Umbilical cord (tissue), 2 donors: ENCODE measurements at places on chromosomes 6 and 20. TPM values are rescaled to one million over a fixed set of nuclear protein-coding genes. Genes with fewer than 3 reads are reported as not detected.

Gene ACTL10
- total RNA-seq = not detected

Gene HIVEP1
- 36.4 TPM for total RNA-seq

GRCh38 chr6:148240861-148241477 lies 101.7 kb upstream of the SASH1 start:
- DNase-seq = no peak

DNA sequence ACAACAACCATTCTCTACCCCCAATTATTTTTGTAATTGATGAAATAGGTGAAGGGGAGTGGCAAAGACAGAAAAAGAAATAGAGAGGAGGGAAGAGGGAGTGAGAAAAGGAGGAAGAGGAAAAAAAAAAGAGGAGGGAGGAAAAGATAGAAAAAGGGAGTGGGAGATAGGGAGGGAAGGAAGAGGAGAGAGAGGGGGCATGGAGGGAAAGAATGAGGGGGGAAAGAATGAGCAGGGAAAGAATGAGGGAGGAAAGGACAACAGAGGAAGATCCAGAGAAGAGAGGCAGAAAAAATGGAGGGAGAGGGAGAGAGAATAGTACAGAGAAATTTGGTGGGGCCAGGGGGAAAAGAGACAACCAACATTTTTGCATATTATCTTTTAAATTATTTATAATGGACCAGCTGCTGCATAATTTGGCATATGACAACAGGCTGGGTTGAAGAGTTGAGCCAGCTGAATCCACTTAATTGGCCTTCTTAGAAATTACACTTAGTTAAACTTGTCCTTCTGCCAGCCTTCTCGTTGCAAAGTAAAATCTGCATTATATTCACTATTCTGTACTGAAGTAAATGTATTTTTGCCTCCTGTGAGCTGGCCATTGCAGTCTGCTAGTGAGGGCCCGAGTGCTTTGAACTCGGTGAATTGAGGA lies 101.0 kb downstream of the ARHGAP18 start:
- DNase-seq = no peak

GRCh38 chr6:97632341-97632740 lies 349.3 kb upstream of the MMS22L start:
- DNase-seq = no peak

DNA sequence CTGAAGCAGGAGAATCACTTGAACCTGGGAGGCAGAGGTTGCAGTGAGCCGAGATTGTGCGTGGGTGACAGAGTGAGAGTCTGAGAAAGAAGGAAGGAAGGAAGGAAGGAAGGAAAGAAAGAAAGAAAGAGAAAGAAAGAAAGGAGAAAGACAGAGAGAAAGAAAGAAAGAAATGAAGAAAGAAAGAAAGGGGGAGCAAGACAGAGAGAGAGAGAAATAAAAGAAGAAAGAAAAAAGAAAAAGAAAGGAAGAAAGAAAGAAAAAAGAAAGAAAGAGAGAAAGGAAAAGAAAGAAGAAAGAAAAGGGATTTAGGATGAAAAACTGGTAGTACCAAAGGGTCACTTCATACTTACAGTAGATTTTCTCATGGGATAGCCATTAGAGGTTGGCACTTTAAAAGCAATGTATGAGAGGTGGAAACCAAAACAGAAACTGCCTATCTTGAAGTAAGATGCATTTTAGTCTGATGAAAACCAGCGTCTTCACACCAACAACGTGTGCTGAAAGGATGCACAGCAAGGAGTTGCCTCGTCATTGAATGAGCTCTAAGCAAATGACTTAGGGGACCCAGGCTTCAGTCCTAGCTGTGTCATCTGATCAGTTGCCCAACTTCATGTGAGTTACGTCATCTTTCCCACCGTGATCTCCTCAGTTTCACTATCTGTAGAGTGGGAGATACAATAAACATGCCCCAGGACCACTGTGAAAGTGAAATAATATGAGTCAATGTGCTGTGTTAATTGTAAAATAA lies 133.9 kb upstream of the NEDD9 start:
- no peak for DNase-seq

DNA sequence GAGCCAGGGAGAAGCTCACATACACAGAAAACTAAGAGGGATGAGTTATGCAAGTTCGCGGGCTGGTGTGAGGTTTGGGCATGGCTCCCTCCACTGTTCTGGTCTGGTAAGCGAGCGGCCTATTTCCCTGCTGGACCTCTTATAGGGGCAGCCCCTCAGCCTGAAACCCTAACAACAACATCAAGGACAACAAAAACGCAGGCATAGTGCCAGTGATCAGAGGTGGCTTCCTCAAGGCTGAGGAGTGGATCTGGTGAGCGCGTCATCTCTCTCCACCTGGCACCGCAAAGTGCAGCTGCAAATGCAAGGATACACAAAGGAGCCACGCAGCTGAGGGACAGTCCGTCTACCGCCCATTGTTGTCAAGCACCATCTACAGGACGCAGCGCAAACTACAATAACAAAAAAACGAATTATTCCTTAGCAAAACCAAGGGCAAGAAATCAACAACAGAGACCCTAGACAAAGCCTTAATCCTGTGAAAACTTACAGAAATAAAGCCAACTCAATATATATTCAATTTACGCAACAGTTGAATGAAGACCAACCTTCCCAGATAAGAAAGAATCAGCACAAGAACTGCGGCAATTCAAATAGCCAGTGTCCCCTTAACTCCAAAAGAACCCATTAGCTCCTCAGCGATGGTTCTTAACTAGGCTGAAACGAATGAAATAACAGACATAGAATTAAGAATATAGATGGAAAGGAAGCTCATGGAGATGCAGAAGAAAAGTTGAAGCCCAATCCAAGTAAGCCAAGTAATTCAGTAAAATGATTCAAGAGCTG lies 9.2 kb upstream of the DEFB110 start:
- no peak for DNase-seq

DNA sequence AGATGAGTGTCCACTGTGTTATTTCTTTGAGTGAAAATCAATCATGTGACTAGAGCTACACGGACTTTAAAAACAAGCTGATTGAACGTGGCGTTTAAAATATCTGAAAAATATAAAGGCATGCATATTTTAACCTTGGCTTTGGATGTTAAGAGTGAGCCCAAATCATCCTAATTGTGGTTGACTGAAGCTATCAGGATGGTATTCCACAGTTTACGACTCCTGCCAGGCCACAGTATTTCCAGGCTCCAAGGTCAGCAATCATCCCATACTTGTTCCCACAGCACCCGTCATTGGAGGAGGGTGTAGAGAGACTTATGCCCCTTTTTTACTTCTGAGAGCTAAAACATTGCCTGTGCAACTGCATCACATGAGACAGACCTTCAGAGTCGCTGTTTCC lies 43.2 kb upstream of the TMX4 start:
- DNase-seq = no peak

DNA sequence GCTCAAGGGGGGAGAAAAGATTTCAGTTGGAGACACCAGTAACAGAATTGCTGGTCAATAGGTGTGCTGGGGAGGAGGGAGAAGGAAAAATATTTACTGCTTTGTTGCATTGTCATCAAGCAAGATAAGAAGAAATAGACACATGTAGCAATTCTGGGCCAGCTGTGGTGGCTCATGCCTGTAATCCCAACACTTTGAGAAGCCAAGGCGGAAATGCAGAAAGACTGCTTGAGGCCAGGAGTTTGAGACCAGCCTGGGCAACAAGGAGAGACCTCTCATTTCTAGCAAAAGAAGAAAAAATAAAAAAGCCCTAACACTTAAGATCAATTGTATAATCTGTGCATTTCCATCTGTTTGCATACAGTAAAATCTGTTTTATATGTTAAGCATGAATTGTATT lies 126.6 kb downstream of the ZFP64 start:
- DNase-seq = no peak

DNA sequence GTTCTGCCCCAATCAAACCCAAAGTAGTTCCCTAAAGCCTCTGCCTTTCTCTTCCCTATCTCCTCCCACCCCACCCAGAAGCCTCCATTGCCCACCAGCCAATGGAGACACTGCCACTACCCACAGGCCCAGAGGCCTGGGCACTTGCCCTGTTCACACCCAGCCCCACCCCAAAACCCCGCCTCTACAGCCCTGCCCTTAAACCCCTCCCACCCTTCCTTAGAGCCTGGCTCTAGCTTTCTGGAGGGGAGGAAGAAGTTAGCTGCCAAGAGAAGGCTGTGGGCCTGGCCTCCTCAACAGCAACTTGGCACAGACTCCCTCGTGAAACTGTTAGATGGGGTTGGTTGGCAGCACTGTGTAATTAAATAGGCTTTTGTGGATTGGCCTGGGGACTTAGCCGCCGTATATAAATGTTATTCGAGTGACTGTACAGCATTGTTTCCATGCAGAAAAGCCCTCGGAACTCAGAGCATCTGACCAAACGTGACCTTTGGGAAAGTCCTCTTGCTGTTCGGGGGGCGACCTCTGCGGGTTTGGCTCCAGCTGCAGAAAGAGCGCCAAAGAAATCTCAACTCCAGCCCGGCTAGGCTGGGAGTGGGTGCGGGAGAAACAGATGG lies 31.4 kb downstream of the COL11A2 start:
- DNase-seq = peak; percentile 76

- DNase-seq = no peak
Observed at GRCh38 chr6:55584654-55585354, 5.8 kb upstream of the HMGCLL1 start.

DNA sequence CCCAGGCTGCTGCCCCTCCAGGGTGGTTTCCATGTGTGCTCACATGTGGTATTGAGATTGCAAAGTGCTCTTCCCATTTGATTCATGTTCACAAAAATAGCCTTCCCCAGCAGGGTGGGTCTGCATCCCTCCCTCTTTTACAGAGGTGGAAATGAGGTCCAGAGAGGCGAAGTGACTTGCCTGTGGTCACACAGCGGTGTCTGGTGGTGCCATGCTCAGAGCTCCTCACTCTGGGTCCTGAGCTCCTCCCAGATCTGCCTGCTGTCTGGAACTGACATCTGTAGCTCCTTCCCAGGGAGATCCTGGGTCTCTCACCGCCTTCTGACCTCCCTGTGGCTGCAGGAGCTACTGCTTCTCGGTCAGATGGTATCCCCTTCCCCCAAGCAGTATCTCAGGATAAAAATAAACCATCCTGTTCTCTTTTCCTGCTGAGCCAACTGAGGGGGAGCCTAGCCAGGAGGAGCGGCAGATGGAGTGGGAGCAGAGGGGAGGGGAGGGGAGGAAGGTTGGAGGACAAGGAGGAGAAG lies 11.9 kb downstream of the CD40 start:
- no peak for DNase-seq

- DNase-seq = no peak
Observed at GRCh38 chr6:88561954-88562315, 395.8 kb upstream of the CNR1 start.

GRCh38 chr20:53390770-53391169 lies 202.9 kb downstream of the ZNF217 start:
- DNase-seq = no peak

DNA sequence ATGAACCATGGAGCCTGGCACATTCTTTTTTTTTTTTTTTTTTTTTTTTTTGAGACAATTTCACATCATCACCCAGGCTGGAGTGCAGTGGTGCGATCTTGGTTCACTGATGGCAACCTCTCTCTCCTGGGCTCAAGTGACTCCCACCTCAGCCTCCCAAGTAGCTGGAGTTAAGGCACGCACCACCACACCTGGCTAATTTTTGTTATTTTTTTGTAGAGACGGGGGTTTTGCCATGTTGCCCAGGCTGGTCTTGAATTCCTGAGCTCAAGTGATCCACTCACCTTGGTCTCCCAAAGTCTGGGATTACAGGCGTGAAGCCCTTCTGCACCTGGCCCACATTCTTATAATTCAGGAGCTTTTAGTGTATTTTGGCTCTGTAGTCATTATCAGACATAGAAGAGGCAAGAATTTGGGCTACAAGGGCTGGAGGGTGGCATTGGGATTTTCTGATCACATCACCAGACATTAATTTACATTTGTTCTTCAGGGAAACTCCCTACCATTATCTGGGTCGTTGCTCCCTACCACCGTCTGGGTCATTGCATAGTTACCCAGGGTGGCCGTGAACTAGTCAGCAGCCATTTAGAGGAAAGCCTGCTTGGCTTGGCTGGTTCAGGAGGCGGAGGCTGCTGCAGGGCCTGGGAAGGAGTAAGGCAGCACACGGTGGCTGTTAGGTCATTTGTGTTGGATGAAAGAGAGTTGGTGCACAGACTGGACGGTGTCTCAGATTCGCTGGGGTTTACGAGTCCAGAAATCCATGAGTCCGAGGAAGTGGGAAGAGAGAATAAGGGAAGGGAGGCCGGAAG lies 17.6 kb downstream of the ARID1B start:
- DNase-seq = no peak

DNA sequence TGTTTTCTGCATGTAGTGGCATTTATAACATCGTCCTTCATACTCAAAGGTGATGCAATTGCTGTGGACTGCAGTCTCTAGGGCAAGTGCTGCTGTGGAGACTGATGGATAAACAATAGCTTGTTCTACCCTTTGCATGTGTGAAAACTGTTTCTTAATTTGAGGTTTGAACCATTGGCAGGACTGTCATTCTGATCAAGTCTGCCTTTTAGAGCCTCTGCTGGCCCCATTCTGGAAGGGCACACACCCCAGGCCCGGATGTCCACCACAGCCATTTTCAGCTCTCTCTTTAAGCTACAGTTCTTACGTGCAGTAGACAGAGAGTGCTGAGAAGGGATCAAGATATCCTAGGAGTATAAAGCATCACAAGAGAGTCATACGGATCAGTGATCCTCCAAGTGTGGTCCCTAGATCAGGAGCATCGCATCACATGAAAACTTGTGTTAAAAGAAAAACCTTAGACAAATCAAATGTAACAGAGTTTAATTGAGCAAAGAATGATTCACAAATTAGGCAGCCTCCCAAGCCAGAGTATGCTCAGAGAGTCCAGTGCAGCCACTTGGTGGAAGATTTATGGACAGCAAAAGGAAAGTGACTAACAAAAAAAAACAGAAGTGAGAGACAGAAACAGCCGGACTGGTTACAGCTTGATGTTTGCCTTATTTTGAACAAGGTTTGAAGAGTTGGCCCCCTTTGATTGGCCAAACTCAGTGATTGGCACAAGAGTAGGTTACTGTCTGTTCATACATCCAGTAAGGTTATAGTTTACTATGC lies 52.0 kb downstream of the FRK start:
- peak; percentile 34 for DNase-seq

GRCh38 chr6:159212028-159212427 lies 42.8 kb downstream of the FNDC1 start:
- DNase-seq = peak; percentile 32

GRCh38 chr6:67667637-67668422 lies 967.3 kb upstream of the ADGRB3 start:
- DNase-seq = no peak

DNA sequence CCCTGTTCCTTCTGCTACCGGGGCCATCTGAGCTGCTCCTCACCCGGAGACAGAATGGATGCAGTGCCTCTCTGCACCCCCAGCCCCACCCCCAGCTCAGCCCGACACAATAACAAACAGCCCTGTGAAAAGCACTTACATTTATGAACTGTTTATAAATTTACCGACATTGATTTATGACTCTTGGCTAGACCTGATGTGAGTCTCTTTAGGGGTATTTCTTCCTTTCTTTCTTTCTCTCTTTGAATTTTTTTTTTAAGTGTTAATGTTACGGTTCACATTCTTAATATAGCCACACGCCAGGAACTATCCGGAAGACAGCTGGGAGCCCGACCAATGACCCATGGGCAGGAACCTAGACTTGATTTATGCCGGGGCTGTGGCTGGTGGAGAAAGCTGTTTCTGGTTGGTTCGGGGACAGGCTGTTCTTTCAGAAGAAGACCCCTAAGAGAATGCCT lies 266.3 kb downstream of the CDC5L start:
- DNase-seq = no peak
